CD4-positive, CD25-positive, alpha-beta regulatory T cell (primary cell): ENCODE measurements at places on chromosomes 13 and 19. TPM values are rescaled to one million over a fixed set of nuclear protein-coding genes. Genes with fewer than 3 reads are reported as not detected.

The AMH gene
- not detected for polyA plus RNA-seq

The GPR12 gene
- polyA plus RNA-seq = not detected

The CGB2 gene
- not detected for polyA plus RNA-seq

The EMP3 gene
- 875 TPM for polyA plus RNA-seq

The ZNF534 gene
- polyA plus RNA-seq = not detected

The EBI3 gene
- 0.24 TPM for polyA plus RNA-seq

The CYP2A6 gene
- polyA plus RNA-seq = not detected

The TMEM38A gene
- polyA plus RNA-seq = 5.7 TPM

The SIGLEC14 gene
- polyA plus RNA-seq = not detected

The FARP1 gene
- 0.25 TPM for polyA plus RNA-seq

The UGGT2 gene
- not detected for polyA plus RNA-seq

The ZNF208 gene
- 0.47 TPM for polyA plus RNA-seq

The ANGPTL8 gene
- polyA plus RNA-seq = not detected

The TEX29 gene
- polyA plus RNA-seq = not detected

The CNN1 gene
- not detected for polyA plus RNA-seq

The ZNF653 gene
- polyA plus RNA-seq = 2.3 TPM

The UBXN6 gene
- polyA plus RNA-seq = 4.7 TPM

The PRX gene
- 0.55 TPM for polyA plus RNA-seq

The GJA3 gene
- polyA plus RNA-seq = not detected

The TLE6 gene
- polyA plus RNA-seq = not detected
